Fibroblast of lung (primary cell): ENCODE measurements at places on chromosomes 16 and 17.
A peak's percentile ranks its signal among the peaks of the same experiment; 100 is the strongest.

DNA sequence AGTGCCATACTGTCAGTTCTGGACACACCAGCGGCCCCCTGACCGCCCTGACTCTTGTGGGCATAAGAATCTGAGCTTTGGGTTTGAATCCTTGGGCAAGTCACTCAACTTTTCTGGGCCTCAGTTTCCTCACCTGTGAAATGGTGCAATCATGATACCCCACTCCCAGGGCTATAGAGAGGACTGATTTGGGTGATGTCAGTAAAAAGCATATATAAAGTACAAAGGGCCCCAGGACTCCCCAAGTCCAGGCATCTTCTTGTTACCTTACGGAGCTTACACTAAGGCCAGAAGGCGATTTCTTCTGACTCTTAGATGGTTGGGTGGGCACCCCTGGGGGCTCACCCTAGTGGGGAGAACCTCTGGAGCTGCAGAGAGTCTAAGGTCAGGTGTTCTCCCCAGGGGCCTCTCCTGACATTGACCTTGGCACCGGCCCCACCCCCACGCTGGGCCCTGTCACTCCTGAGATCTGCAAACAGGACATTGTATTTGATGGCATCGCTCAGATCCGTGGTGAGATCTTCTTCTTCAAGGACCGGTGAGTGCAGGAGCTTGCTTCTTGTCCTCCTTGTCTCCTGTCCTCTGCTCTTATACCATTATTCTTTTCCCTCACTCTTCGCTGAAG, 13.9 kb downstream of the MMP2 start:
- DNase-seq, result no peak

DNA sequence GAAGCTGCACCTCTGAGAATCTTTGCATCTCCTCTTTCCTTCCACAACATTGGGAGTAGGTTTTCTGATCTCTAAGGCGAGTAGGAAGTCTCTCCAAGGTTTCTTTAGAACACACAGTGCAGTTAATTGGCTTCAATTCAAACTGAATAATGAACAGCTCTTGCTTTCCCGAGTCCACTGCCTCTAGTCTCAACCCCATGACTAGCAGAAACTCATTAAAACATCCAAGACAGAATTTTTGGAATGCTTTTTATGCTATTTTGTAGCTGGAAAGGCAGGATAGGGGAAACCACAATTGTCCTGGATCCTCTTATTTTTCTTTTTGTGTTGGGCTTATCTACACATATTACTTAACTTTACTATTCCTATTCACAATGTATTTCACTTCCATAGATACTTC, 206.6 kb downstream of the CDH8 start:
- peak; percentile 80 for DNase-seq

DNA sequence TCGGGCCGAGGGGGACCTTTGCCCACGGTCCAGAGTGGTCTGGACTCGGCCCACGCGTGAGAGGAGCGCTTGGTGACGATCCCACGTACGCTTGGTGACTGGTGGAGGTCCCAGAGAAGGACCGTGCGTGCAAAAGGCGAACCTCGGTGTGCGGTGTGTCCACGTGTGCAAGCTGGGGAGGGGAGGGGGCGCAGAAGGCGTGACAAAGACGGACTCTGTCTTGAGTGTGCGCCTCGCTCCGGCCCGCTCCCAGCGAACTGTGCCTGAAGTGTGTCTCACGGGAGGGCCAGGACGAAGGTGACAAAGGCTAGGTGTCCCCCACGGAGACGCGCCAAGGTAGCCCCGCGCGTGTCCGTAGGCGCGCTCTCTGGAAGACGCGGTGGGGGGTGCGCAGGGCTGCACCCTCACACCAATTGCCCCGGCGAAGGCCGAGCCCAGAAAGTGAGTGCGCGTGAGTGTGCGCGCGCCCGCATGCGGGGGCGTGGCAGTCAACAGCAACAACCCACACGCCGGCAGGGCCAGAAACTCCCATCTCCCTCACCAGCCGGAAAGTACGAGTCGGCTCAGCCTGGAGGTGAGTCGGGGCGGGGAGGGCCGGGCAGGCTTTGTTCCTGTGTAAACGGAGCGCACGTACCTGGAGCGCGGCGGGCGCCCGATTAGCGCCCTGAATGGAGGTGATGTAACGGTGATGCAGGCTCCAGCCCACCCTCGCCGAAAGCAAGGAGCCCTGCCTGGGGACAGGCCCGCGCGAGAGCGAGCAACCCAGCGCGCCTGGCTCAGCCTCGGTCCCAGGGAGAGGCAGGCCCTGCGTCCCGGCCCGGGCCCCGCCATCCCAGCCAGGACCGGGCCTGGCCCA, at the start of gene GPRC5C:
GPRC5C (plus strand) TSS at position 521 of the 856 bp plus-strand sequence. CDS start 7,689 bp downstream, outside the sequence.
- DNase-seq, result no peak

DNA sequence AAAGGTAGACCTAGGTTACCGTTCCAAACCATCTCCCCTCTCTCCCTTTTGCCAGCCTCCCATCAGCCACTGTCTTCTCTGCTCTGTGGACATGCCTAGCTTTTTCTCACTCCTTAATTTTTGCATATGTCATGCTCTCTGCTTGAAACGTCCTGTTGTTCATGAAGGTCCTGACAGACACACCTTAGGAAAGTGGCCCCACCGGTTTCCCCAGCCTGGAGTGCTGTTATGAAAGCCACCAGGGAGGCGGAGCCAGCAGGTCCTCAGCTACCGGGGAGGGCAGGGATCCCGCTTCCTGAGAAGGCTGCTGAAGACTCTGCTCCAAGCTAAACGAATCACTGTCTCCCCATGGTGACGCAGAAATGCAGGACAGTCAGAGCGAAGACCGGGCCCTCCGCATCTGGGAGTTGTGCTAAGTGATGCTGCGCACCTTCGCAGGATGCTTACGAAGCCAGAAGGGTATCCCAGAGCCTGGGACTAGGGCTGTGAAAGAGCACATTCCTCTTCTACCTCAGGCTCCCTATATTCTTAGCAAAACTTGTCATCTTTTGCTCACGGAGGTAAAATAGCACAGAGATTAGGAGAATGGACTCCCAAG, 2.3 kb upstream of the SLC16A11 start:
- DNase-seq, result no peak

DNA sequence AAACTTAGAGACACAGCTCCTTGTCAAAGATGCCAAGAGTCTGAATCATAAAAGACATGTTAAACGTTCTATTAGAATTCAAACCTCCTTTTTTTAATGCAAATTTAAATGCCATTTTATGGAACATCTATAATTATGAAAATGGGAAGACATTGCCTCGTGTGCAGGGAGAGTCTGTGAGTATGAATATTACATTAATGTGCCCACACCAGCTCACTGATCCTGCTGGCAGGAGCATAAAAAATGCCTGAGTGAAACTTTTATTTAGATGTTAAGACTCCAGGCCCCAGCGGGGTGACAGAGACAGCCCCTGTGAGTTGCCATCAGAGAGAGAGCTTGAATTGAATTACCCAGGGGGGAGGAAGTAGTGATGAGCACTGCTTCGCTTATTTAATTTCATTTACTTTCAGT, 84.8 kb downstream of the SNX11 start:
- DNase-seq, result no peak

DNA sequence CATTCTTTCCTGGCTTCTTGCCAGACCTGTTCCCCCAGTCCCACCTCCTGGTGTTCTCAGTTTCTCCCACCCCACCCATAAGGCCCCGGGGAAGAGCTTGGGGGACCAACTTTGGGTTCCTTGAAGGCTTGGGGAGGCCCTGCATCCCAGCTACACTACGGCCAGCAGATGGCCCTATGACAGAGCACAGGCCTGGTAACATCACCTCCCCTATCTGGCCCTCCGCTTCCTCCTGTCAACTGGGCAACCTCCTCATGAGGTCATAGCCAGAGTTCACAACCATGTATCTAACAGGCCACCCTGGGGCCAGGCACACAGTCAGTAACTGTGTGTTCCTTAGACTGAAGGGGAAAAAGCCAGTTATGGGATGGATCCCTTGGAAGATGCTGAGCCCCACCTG, 31.4 kb downstream of the MYO15A start:
- DNase-seq, result no peak

DNA sequence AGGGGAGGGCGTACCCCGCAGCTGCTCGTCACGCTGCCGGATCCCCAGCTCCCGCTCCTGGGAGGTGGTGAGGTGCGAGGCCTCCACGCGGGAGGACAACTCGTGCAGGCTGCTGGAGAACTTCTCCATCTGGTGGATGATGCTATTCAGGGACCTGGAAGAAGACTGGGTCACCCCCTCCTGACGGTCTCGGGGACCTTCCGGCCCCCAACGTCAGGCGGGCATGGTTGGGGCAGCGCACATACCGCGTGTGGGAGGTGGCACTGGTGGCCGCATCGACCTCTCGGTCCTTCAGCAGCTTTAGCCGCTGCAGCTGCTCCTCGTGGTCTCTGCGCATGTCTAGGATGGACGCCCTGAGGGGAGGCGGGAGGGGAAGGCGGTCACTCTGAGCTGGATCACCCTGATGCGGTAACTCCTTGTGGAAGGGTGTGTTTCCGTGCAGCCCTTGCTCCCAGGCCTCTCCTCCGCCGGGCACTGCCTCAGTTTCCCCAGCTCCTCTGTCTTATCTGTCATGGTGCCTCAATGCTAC, 13.3 kb upstream of the MRPL38 start:
- DNase-seq, result no peak

DNA sequence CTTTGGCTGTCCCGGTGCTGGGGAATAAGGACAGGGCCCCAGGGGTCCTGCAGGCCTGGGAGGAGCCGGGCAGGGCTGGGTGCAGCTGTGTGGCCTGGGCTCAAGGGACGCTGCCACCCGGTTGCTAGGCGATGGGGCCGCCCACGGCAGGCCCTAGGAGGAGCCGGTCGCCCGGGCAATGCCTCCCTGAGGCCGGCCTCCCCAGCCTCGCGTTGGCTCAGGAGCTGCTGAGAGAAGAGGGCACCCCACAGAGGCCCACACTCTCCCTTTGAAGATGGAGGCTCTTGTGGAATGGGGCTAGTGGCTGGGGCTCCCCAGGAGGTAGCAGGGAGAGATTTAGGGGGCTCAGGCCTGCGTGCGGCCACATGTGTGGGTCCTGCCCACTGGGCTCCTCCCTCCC, at the start of gene CIBAR2:
CIBAR2 (minus strand) TSS at position 109 of the 400 bp plus-strand sequence. CDS start 120 bp downstream, outside the sequence.
- DNase-seq, result no peak

GRCh38 chr17:16512011-16512410, 20.0 kb upstream of the LRRC75A start:
- DNase-seq, result no peak
